KG1 (cell line): ENCODE measurements at places on chromosomes 5 and 9.

- DNase-seq: no peak
Measured at GRCh38 chr5:155783791-155784190, 543.2 kb upstream of the SGCD start.

- no peak for DNase-seq
Measured at GRCh38 chr5:54577937-54578653, 60.5 kb downstream of the SNX18 start.

GRCh38 chr5:72954389-72954788, 1.5 kb upstream of the FCHO2 start:
- no peak for DNase-seq

DNA sequence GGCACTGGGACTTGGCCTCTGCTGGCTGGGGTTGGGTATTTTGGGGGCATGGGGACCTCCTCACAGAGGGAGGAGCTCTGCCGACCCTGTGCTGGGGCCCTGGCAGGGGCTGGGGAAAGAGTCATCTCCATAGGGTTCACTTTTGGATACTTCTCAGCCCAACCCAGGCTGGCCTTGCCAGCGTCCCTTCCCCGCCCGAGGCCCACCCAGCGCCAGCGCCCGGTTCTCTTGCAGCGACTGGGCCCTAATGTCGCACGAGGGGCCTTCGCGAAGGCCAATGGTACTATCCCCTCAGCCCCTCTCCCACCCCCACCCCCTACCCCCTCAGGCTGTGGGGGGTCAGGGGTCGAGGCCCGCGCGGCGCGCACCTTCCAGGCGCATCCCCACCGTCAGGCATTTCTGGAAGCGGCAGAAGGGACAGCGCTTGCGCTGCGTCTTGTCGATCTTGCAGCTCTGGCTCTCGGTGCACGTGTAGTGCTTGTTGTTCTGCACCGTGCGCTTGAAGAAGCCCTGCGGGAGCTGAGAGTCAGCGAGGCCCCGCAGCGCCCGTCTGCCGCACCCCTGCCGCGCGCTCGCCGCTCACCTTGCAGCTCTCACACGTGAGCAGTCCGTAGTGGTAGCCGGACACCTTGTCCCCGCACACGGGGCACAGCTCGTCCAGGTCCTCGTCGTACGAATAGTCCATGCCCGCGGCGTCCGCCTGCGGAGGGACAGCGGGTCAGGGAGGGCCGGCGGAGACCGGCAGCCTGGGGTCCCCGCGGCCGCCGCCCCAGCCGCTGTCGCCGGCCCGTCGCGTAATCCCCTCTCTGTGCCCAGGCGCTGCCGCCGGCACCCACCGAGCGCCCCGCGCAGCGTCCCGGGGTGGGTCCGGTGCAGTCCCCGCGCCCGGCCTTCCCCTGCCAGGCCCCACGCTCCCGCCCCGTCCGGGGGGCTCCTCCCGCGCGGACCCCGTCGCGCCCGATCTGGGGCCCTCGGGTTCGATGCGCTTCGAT, 4.2 kb downstream of the NR5A1 start:
- no peak for DNase-seq
